ENCODE measurements at places on chromosomes 2 and 18. TPM values are rescaled to one million over a fixed set of nuclear protein-coding genes. Genes with fewer than 3 reads are reported as not detected.

The EFHD1 gene
- 0.19 TPM for total RNA-seq

The ATOH8 gene
- 129 TPM for total RNA-seq

DNA sequence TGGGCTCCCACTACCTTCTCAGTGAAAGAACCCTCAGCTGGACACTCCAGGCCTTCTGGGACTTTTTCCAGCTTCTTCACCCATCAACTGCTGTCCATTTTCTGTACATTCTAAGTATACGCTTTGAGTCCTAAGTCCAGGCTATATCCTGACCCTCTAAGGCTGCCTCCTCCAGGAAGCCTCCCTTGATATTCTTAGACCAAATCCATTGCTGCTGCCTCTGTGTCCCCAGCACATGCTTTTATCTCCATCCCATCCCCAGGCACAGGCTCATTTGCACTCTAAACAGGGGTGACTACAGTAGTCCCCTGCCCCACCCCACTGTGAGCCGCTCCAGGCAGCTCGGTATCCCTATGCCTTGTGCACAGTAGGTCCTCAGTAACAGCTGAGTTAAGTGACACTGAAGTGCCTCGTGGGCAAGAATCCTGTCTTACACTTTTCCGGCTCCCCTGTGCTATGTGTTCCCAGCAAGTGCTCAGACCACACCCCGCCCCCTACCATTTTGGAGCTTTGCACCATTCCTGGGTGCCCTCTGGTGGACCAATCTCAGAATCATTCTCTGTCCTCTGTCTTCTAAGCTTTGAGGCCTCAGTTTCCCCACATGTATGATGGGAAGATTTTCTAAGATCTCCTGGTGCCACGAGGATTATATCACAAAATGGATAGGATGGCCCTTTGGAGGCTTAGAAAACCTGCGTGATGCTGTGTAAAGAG, 34.9 kb downstream of the EMX1 start:
- no peak for DNase-seq

DNA sequence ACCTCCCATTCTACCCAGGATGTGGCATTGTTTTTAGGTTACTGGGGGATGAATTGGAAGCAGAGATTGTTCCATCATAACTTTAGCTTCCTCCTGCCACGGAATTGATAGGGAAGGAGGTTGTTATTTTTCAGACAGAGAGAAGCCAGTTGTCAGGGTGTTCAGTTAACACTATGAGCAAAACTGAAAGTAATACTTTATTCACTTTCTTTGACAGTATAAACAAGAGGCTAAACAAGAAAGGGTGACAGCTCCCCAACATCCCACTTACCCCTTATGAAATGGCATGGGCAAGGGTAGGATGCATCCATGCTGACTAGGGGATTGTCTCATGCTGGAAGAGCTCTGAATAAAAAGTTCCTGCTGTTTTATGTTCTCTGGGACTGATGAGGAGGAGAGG, 36.4 kb upstream of the GAREM1 start:
- DNase-seq, result no peak

DNA sequence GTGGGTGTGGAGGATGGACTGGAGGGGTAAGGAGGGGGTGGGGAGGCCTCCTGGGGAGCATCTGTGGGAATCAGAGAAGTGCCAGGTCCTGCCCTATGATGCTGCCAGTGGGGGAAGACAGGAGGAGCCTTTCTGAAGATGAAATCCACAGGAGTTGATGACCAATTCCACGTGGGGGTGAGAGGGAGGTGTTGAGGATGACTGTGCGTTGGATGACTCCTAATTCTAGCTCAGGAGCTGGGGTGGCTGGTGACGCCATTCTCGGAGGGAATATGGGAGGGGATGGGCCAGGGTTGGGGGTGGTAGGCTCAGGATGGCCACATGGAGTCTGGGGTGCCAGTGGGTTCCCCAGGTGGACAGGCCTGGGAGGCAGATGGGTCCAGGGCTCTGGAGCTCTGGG, 32.3 kb downstream of the EMX1 start:
- DNase-seq, result no peak
